ENCODE measurements at places on chromosomes 3 and 15.

DNA sequence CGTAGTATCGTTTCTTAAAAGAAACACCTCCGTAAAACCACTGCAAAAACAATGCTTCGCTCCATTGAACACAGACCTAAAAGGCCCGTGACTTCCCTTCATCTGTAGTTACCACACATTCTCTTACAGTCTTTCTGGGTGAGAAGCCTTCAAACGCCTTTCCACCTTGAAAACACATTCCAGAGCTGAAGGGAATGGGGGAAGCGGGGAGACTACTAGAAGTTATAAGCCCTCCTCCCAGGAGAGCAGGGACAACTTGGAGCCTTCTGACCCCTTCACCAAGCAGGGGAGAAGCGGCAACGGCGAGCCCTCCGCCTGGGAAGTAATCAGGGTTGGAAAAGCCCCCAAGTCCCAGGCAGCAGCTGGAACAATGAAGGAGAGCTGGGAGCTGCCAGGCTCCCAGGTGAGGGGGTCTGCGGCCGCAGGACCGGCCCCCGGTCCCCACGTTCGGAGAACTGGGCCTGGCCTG lies 461 bp downstream of the SECISBP2L start:
- DNase-seq = peak; percentile 61

- peak; percentile 88 for DNase-seq
Measured at GRCh38 chr3:179451265-179452175, at the start of gene GNB4. TSS of gene GNB4 (minus strand) at chr3:179451470. CDS start at chr3:179426200, 25,270 bp downstream.

- no peak for DNase-seq
Measured at GRCh38 chr3:88678747-88679146, 428.7 kb upstream of the EPHA3 start.

- DNase-seq = peak; percentile 74
Measured at GRCh38 chr15:58770519-58770856, 614 bp upstream of the MINDY2 start.

DNA sequence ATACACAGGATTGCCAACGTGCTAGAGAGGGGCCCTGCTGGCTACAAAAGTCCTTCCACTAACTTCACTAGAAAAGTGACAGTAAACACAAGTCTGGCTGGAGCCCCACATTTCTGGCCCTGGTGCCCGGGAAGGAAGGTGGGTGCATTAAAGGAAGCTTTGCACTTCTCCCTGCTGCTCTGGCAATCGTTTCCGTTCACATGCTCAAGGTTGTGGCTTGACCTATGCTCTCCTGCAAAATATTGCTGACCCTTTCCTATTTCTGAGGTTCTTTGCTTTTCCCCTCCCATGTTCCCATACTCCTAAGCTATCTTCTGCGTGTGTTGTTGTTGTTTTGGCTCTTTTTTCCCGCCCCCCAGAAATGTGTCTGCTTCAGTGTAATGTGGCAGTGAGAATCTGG lies 9.1 kb upstream of the CCR3 start:
- no peak for DNase-seq

GRCh38 chr15:23734862-23735261 lies 47.8 kb upstream of the NDN start:
- DNase-seq = no peak

GRCh38 chr3:99895703-99896441 lies 78.2 kb downstream of the CMSS1 start:
- peak; percentile 49 for DNase-seq

Measured in hematopoietic multipotent progenitor cell treated with erythropoietin and hydrocortisone succinate and interleukin-3 and kit ligand, for 6 days (in vitro differentiated cells).